ENCODE measurements at places on chromosomes 1 and 21. TPM values are rescaled to one million over a fixed set of nuclear protein-coding genes. Genes with fewer than 3 reads are reported as not detected.

Gene LCE1F
- total RNA-seq, result not detected

DNA sequence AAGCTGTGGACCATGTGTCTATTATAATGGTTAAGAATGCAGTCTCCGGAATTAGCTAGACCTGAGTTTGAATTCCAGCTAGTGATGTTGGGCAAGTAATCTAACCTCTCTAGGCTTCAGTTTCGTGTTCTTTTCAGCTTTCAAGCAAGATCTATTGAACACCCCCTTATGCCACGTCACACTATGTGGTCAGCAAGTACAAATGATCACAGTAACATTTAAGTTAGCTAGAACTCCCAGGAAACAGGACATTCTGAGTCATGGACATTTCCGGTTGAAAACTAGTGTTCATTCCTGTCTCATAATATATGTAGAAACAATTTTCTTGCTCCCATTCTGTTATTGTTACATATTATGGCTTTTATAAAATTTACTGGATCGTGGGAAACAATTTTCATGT lies 34.0 kb upstream of the NHLH2 start:
- H3K4me3 ChIP-seq, result no peak overlapping the region
- no peaks in the 10 kb centered on the region for H3K36me3 ChIP-seq
- H3K4me1 ChIP-seq, result no peaks in the 10 kb centered on the region
- DNase-seq, result peak; percentile 58
- H3K27me3 ChIP-seq, result no peaks in the 10 kb centered on the region
- H3K27ac ChIP-seq, result no peak overlapping the region

- no peaks in the 10 kb centered on the region for H3K36me3 ChIP-seq
- no peaks in the 10 kb centered on the region for H3K4me1 ChIP-seq
- H3K4me3 ChIP-seq, result no peak overlapping the region
- H3K27me3 ChIP-seq, result no peaks in the 10 kb centered on the region
- DNase-seq, result no peak
Measured at GRCh38 chr1:179547021-179547535, 28.7 kb downstream of the NPHS2 start.

DNA sequence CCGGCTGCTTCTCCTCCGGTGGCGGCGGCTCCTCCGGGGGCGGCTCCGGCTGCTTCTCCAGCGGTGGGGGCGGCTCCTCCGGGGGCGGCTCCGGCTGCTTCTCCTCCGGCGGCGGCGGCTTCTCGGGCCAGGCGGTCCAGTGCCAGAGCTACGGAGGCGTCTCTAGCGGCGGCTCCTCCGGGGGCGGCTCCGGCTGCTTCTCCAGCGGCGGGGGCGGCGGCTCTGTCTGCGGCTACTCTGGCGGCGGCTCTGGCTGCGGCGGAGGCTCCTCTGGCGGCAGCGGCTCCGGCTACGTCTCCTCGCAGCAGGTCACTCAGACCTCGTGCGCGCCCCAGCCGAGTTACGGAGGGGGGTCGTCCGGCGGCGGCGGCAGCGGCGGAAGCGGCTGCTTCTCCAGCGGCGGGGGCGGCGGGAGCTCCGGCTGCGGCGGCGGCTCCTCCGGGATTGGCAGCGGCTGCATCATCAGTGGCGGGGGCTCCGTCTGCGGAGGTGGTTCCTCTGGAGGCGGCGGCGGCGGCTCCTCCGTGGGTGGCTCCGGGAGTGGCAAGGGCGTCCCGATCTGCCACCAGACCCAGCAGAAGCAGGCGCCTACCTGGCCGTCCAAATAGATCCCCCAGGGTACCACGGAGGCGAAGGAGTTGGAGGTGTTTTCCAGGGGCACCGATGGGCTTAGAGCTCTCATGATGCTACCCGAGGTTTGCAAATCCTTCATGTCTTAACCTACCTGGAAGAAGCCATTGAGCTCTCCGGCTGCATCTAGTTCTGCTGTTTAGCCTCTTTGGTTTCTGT lies 2.0 kb downstream of the LORICRIN start:
- peak; percentile 62 for DNase-seq
- 0 out of 2 replicates have a peak, but pooled peaks cover 4% of the 10 kb centered on the region for H3K4me1 ChIP-seq
- no peak overlapping the region for H3K27ac ChIP-seq
- H3K4me3 ChIP-seq, result peak overlapping the region; percentile 63
- no peaks in the 10 kb centered on the region for H3K36me3 ChIP-seq

GRCh38 chr1:204984499-204984898 lies 58.5 kb upstream of the CNTN2 start:
- H3K36me3 ChIP-seq, result peaks cover 33% of the 10 kb centered on the region
- no peak overlapping the region for H3K27ac ChIP-seq
- no peaks in the 10 kb centered on the region for H3K4me1 ChIP-seq
